ENCODE measurements at places on chromosomes 7 and 10. TPM values are rescaled to one million over a fixed set of nuclear protein-coding genes. Genes with fewer than 3 reads are reported as not detected.
A peak's percentile ranks its signal among the peaks of the same experiment; 100 is the strongest.

DNA sequence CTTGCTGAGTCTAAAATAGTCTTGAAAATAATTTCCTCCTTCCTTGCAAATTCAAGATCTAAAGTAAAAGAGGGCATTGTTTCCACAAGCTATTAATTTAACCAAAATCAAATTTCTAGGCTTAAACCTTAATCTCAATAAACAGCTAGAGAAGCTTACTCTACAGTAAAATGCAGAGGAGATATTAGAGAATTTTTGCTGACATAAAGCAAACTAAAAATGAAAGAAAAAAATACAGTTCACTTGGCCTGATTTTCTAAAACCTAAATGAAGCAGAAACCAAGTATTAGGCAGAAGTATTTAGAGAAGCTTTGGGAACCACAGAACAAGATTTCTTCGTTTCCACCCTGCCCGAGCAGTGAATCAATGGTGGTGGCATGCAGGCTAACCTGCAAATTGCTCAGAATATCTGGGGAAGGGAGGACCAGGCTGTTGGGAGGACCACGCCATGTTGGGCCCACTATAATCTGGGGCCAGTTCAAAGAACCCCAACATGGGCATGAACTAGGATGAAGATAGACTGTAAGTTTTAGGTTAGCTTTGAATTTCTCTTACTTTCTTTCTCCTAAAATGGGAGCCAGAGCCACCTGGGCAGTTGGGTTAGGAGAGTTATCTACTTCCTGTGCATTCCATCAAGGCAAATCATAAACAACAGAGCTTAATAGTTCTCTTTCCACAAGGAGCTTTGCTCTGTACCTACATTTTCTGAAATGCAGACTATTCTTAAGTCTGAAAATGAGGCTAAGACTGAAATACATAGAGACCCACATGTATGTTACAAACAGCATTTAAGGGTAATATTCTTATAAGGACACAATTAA is 4.1 kb downstream of the LAMB1 start:
- no peak for DNase-seq

DNA sequence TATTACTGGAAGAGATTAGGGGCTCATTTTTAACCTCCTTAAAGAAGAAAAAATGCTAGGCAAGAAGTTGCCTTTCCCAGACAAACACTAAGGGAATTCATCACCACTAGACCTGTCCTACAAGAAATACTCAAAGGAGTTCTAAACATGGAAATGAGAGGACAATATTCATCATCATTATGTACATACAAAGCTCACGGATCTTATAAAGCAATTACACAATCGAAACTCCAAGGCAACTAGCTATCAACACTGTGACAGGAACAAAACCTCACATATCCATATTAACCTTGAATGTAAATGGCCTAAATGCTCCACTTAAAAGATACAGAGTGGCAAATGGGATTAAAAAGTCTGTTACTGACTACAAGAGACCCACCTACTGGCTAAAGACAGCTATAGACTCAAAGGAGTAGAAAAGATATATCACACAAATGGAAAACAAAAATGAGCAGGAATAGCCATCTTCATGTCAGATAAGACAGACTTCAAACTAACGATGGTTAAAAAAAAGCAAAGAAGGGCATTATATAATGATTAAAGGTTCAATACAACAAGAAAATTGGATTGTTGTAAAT is 246.6 kb downstream of the ADRA2A start:
- no peak for DNase-seq

GRCh38 chr10:99534450-99534938 is 1.8 kb downstream of the NKX2-3 start:
- no peak for DNase-seq

DNA sequence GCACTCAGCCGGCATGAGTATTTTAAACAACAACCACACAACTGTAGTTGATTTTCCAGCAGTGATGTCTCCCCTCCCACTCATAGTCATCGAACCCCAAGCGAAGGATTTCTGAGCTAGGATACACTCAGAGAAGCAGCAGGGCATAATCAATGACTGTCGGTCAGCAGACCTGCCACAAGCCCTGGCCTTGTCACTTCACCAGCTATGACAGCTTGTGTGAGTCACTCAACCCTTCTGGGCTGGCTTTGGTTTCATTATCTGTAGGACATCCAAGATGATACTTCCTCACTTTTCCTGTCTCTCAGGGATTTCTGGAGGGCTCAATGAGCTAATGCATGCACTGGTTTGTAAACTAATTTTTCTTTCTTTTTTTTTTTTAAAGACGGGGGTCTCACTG is 22.0 kb upstream of the UBE3C start:
- no peak for DNase-seq

GRCh38 chr7:24829787-24830186 is 72.5 kb upstream of the GSDME start:
- DNase-seq = no peak

GRCh38 chr7:3805151-3805550 is 504.1 kb downstream of the SDK1 start:
- DNase-seq = no peak

GRCh38 chr10:14062528-14063260 is 268.0 kb downstream of the FRMD4A start:
- no peak for DNase-seq

DNA sequence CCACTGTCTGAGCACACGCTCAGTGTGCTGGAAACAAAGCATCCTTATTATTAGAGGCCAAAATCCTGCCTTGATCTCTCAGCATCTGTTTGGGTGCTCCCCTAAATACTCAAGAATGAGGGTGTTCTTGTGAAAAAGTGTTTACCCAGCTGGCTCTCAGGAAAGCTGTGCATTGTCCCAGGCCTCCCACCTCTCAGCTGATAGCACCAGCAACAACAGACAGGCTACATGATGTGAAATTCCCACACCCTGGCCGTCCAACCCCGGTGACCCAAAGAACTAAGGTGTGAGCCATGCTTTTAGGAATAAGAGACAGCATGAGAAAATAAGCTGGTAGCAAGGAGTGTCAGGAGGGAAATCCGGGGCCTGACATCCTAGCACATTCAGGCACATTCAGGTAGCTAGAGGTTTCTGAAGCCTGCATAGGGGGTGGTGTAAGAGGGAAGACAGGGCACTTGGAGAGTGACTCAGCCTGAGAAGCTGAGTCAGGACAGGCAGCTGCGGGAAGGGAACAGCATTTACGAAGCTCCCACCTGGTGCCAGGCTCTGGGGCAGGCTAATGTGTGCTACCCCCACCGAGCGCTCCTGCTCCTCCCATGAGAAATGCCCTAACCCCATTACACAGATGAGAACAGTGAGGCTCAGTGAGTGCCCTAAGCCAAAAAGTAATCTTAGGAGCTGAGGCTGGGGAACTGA is 205.6 kb downstream of the GRID1 start:
- DNase-seq = no peak

GRCh38 chr10:15787426-15787825 is 67.7 kb upstream of the ITGA8 start:
- DNase-seq = no peak

- peak; percentile 66 for DNase-seq
Observed at GRCh38 chr7:95772298-95772770, at the start of gene DYNC1I1. Gene DYNC1I1 (plus strand): TSS chr7:95772554. CDS start chr7:95804730, 32,176 bp downstream.

GRCh38 chr7:158402471-158402870 is 185.2 kb downstream of the PTPRN2 start:
- no peak for DNase-seq

- DNase-seq = no peak
Observed at GRCh38 chr7:16063221-16063620, 358.1 kb downstream of the CRPPA start.

DNA sequence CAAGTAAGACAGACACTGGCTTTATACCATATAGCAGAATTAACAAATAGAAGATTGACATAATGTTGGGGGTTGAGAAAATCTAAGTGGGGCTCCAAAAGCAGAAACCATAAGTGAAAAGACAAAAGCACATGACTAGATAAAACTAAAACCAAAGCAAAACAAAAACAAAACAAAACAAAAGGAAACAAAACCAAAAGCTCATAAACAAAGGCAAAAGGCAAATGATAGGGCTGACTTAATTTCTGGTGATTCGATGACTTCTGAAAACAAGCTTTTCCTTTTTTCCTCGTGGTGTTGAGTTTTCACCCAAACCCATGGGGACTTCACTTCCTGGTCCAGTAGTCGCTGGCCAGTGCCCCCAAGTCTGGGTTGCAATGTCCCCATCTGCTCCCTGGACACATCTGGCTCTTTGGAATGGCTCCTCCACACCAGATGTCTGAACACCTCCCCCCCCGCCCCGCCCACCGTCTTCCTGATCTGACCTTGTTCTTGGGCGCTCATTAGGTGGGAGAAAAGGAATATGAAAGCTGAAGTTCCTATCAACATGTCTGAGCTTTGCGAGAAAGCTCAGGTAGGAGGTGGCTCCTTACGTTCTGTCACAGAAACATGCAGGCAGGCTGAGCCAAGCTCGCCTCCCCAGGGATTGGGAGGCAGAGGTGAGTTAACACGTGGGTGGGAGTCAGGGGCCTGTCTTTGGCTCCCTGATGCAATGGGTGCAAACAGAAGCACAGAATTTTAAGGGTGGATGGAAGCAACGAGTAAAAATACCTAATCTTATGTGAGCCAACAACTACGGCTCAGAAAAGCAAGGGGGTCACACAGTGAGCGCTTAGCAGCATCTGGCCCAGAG is 121.0 kb downstream of the NEURL1 start:
- no peak for DNase-seq

DNA sequence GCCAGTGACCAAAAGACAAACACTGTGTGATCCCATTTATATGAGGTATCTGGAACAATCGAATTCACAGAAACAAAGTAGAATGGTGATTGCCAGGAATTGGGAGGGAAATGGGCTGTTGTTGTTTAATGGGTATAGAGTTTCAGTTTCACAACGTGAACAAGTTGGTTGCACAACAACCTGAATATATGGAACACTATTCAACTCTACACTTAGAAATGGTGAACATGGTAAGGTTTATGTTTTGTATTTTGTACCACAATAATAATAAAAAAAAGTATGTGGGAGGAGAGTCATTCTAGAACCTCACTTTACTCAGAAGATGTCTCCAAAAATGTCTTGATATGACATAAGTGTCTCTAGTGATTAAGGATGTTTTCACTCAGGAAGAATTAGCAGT is 85.2 kb upstream of the SGCE start:
- no peak for DNase-seq

GRCh38 chr10:98910048-98910447 is 325.6 kb downstream of the HPSE2 start:
- no peak for DNase-seq

- DNase-seq = no peak
Observed at GRCh38 chr10:21161647-21162046, 264.5 kb upstream of the NEBL start.

TMEM196 gene
- total RNA-seq = not detected

HNRNPA2B1 gene
- total RNA-seq = 124 TPM

WNT8B gene
- not detected for total RNA-seq

ABCB1 gene
- 1.5 TPM for total RNA-seq

PON1 gene
- total RNA-seq = not detected

RELN gene
- total RNA-seq = 8.0 TPM
